AG04450 (cell line): ENCODE measurements at places on chromosomes 3 and 15.

GRCh38 chr3:11558411-11558903 is 85.3 kb downstream of the VGLL4 start:
- no peak for DNase-seq

DNA sequence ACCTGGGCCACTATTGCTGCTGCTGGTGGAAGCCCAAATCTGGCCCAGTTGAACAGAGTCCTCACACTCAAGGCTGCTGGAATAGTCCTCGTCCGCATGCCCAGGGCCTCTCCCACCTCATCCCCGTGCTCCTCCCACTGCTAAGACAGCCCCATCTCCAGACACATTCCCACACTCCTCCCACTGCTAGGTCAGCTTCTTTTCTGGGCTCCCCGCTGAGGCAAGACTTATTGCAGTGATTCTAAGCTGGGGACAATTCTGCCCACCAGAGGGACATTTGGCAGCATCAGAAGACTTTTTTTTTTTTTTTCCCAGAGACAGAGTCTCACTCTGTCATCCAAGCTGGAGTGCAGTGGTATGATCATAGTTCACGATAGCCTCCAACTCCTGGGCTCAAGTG is 35.1 kb downstream of the POC1A start:
- no peak for DNase-seq

DNA sequence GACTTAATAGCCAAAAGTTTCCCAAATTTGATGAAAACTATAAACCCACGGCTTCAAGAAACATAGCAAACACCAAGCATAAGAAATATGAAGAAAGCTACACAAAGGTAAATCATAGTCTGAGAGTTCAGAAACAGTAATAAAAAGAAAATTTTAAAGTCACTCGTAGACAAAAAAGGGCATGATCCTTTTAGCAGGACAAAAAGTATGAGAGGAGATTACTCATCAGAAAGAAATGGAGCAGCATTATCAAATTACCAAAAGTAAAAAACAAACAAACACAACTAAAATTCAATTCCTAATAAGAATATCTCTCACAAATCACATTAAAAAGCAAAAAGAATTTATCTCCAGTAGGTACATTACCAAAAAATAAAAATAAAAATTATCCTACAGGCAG is 279.4 kb upstream of the UBE2E2 start:
- DNase-seq: no peak

- DNase-seq: no peak
Measured at GRCh38 chr15:99983886-99984286, 250.6 kb upstream of the LYSMD4 start.

GRCh38 chr3:51355891-51356578 is 29.1 kb upstream of the MANF start:
- no peak for DNase-seq

- DNase-seq: no peak
Measured at GRCh38 chr3:149428087-149428486, 46.4 kb upstream of the TM4SF4 start.

DNA sequence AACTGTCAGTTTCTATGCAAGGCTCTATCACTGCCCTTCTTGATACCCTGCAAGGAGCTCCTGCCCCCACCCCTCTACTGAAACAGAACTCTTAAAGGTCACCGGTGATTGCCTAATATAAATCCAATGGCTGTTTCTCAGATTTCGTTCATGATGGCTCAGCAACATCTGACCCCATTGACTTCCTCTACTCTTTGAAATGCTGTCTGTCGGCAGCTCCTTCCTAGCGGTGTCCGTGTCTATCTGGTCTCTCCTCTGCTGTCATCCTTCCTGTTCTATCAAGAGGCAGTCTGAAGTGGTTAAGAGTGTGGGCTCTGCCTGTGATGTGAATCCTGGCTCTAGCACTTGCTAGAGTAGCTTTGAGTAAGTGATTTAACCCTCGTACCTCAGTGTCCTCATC is 5.5 kb downstream of the TMEM266 start:
- no peak for DNase-seq

- DNase-seq: no peak
Measured at GRCh38 chr3:112019716-112020115, 14.8 kb upstream of the TMPRSS7 start.
